ENCODE measurements at places on chromosomes 7 and 10.

- DNase-seq: no peak
Observed at GRCh38 chr7:135117096-135117495, 30.8 kb upstream of the TMEM140 start.

GRCh38 chr10:71232089-71232998 lies 20.0 kb downstream of the UNC5B start:
- DNase-seq: no peak

GRCh38 chr10:91357497-91357896 lies 52.6 kb upstream of the HECTD2 start:
- no peak for DNase-seq

- no peak for DNase-seq
Observed at GRCh38 chr10:31646519-31646918, 282.1 kb downstream of the ARHGAP12 start.

DNA sequence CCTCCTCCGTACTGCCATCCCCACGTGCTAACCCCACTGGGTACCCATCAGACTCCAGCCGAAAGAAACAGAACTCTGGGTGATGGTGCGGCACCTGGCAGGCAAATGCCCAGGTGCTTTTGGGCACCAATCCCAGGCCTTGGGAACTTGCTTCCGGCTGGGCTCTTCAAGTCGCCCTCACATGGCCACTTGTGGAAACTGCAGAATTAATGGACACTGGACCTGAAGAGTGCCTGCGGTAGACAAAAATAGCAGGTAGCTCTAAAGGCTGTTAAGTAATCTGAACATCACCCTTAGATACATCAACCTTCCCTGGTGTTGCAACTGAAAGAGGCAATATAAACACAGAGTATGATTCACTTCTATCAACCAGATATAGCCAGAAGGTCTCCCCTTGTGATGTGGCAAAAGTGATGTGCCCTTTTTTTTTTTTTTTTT lies 644.4 kb downstream of the GRM8 start:
- no peak for DNase-seq

All from small intestine (tissue), 16 donors.